ENCODE measurements at places on chromosomes 5 and 9. TPM values are rescaled to one million over a fixed set of nuclear protein-coding genes. Genes with fewer than 3 reads are reported as not detected.

- no peak for DNase-seq
- H3K4me1 ChIP-seq: peaks cover 13% of the 10 kb centered on the region
- H3K36me3 ChIP-seq: no peaks in the 10 kb centered on the region
- H3K27ac ChIP-seq: no peak overlapping the region
Measured at GRCh38 chr5:103340717-103341388, 82.3 kb downstream of the MACIR start.

DNA sequence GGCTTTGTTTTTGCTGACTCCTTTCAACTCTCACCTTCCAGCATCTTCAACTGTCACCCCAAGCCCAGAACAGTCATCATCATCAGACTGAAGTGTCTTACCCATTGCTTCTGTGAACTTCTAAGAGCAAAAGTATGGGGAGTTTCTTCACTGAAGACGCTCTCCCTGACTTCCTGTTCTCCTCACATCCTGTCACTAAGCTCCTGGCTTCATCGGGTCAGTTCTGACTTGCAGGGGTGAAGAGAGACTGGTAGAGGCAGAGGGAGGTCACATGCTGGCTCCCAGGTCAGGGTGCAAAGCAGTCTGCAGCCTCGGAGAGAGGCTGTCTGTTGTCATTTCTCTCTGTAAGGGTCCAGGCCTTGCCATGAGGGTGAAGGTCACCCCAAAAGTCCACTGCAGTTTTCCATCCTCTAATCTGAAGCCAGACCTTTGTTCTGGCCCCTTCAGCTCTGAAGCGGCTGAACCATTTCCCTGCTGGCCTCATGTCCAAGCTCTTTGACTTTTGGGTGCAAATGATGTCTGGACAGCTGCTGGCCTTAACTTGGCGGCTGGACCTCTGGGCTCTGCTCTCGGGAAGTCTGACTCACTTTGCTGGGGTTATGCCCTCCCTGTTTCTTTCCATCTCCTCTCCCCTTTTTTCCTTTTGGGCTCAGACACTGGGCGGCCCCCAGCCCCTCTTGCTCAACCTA lies 305.0 kb downstream of the RAB3C start:
- peaks cover 8% of the 10 kb centered on the region for H3K27me3 ChIP-seq
- no peak for DNase-seq
- peak overlapping the region; percentile 78 for H3K27ac ChIP-seq
- peak overlapping the region; percentile 45 for H3K4me3 ChIP-seq
- H3K4me1 ChIP-seq: peaks cover 42% of the 10 kb centered on the region

- peak overlapping the region; percentile 53 for H3K27ac ChIP-seq
- no peak overlapping the region for H3K4me3 ChIP-seq
- H3K4me1 ChIP-seq: peaks cover 56% of the 10 kb centered on the region
- DNase-seq: no peak
- no peaks in the 10 kb centered on the region for H3K27me3 ChIP-seq
- peaks cover 13% of the 10 kb centered on the region for H3K36me3 ChIP-seq
Measured at GRCh38 chr9:125700791-125701190, 6.2 kb downstream of the MAPKAP1 start.

DNA sequence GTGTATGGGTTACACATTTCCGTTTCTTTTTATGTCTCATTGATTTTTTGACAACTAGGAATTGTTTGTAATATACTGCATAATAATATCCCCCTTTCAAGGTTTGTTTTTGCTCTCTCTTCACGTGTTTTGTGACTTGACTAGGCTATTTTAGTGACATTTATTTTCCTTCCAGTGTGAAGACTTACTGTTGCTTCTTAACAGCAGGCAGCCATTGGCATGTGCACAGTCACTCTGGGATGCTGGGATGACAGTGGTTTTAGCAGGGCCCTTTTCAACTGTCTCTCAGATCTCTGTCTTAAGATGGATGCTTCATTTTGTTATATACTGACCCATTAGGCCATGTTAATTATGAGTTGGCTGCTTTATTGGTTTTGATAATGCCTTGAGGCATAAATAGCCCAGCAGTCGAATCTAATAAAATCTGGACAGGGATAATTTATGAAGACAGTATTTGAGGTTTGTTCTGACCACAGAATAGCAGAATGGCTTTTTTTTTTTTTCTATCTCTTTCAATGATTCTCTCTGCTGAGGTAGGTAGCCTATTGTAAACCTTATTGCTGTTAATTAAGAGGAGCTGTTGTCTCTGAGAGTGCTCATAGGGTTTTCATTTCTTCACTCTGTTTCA lies 536.0 kb downstream of the GABRG2 start:
- no peaks in the 10 kb centered on the region for H3K36me3 ChIP-seq
- H3K4me1 ChIP-seq: no peaks in the 10 kb centered on the region
- H3K27me3 ChIP-seq: no peaks in the 10 kb centered on the region
- no peak for DNase-seq

Gene ZNF300
- 0.56 TPM for total RNA-seq

- no peak overlapping the region for H3K27ac ChIP-seq
- peak overlapping the region; percentile 62 for H3K4me3 ChIP-seq
- H3K4me1 ChIP-seq: peaks cover 7% of the 10 kb centered on the region
- DNase-seq: no peak
- no peaks in the 10 kb centered on the region for H3K36me3 ChIP-seq
- peaks cover 15% of the 10 kb centered on the region for H3K27me3 ChIP-seq
Measured at GRCh38 chr9:125409637-125410521, 148.3 kb downstream of the GAPVD1 start.

DNA sequence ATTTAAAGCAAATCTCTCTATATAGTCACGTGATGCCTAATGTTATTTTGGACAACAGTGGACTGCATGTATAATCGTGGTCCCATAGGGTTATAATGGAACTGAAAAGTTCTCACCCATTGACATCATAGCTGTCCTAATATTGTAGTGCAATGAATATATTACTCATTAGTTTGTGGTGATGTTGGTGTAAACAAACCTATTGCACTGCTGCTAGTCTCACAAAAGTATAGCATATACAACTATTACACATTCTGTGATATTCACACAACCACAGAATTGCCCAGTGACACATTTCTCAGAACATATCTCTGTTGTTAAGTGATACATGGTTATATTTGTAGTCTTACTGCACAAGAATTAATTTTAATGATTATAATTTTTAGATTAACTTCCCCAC lies 37.7 kb downstream of the IPO11 start:
- H3K36me3 ChIP-seq: peaks cover 16% of the 10 kb centered on the region
- no peak overlapping the region for H3K4me3 ChIP-seq
- no peak for DNase-seq
- H3K4me1 ChIP-seq: no peaks in the 10 kb centered on the region
- no peak overlapping the region for H3K27ac ChIP-seq

Gene F12
- 2.2 TPM for total RNA-seq

- H3K27ac ChIP-seq: no peak overlapping the region
- H3K4me1 ChIP-seq: no peaks in the 10 kb centered on the region
- DNase-seq: no peak
- no peak overlapping the region for H3K4me3 ChIP-seq
Measured at GRCh38 chr5:107425541-107426031, 245.2 kb downstream of the EFNA5 start.

Gene FOXD4L3
- not detected for total RNA-seq

GRCh38 chr9:89740722-89741121 lies 135.9 kb downstream of the GADD45G start:
- peak; percentile 31 for DNase-seq
- H3K4me3 ChIP-seq: peak overlapping the region; percentile 45
- H3K27ac ChIP-seq: peak overlapping the region; percentile 90

Gene TRIM36
- not detected for total RNA-seq

- H3K4me1 ChIP-seq: no peaks in the 10 kb centered on the region
- no peak overlapping the region for H3K4me3 ChIP-seq
- H3K27ac ChIP-seq: no peak overlapping the region
- DNase-seq: no peak
- peaks cover 2% of the 10 kb centered on the region for H3K27me3 ChIP-seq
Measured at GRCh38 chr5:58080573-58080972, 379.3 kb downstream of the PLK2 start.

DNA sequence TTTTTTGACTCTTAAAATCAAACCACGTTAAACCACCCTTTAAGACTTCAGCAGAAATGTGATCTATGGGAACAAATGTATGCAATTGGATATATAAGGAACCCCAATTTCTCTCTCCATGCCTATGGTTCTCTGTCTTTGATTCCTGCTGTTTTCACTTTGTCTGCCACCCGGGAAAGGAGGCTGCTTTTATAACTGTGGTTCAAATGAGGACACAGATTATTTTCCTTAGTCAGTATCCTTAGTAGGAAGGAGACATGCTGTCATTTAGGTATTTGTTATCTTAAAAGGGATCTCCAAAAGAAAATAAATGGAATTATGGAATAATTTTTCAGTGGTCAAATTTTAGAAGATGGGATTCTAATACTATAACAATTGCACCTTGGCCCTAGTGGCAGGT lies 176.1 kb upstream of the NREP start:
- no peak for DNase-seq
- no peak overlapping the region for H3K4me3 ChIP-seq
- H3K4me1 ChIP-seq: no peaks in the 10 kb centered on the region

GRCh38 chr5:142248853-142249462 lies 75.9 kb downstream of the SPRY4 start:
- H3K27ac ChIP-seq: no peak overlapping the region
- no peak for DNase-seq
- H3K36me3 ChIP-seq: no peaks in the 10 kb centered on the region
- peaks cover 1% of the 10 kb centered on the region for H3K27me3 ChIP-seq
- H3K4me3 ChIP-seq: no peak overlapping the region

GRCh38 chr5:139914218-139914807 lies 118.7 kb downstream of the PSD2 start:
- no peak overlapping the region for H3K4me3 ChIP-seq
- no peak overlapping the region for H3K27ac ChIP-seq
- DNase-seq: no peak
- no peaks in the 10 kb centered on the region for H3K4me1 ChIP-seq
- H3K36me3 ChIP-seq: no peaks in the 10 kb centered on the region
- H3K27me3 ChIP-seq: peaks cover 11% of the 10 kb centered on the region

Gene MPDZ
- not detected for total RNA-seq

GRCh38 chr5:161230221-161230620 lies 316.3 kb downstream of the GABRB2 start:
- no peak for DNase-seq
- H3K27me3 ChIP-seq: no peaks in the 10 kb centered on the region
- H3K36me3 ChIP-seq: no peaks in the 10 kb centered on the region
- H3K4me3 ChIP-seq: no peak overlapping the region

GRCh38 chr9:137278061-137278701 lies 655 bp downstream of the TOR4A start:
- H3K27me3 ChIP-seq: no peaks in the 10 kb centered on the region
- H3K36me3 ChIP-seq: peaks cover 7% of the 10 kb centered on the region
- peaks cover 14% of the 10 kb centered on the region for H3K4me1 ChIP-seq
- H3K27ac ChIP-seq: peak overlapping the region; percentile 79
